DND-41 (cell line): ENCODE measurements at places on chromosomes 1 and 21.

DNA sequence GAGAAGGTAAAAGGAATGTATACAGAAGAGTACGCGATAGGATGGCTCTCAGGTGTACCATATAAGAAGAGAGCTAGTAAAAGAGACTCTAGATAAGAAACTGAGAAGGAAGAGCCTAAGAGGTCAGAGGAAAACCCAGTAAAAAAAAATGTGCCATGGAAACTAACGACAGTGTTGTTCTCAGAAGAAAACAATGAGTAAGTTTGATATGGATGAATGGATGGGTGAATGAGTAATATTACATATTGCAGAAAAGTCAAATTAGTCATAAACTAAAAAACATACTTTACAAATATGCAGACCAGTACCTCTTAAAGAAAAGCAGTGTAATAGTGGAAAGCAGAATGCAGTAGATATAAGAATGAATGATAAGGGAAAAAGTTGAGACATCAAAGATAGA, 316.2 kb downstream of the HMCN1 start:
- DNase-seq = no peak

DNA sequence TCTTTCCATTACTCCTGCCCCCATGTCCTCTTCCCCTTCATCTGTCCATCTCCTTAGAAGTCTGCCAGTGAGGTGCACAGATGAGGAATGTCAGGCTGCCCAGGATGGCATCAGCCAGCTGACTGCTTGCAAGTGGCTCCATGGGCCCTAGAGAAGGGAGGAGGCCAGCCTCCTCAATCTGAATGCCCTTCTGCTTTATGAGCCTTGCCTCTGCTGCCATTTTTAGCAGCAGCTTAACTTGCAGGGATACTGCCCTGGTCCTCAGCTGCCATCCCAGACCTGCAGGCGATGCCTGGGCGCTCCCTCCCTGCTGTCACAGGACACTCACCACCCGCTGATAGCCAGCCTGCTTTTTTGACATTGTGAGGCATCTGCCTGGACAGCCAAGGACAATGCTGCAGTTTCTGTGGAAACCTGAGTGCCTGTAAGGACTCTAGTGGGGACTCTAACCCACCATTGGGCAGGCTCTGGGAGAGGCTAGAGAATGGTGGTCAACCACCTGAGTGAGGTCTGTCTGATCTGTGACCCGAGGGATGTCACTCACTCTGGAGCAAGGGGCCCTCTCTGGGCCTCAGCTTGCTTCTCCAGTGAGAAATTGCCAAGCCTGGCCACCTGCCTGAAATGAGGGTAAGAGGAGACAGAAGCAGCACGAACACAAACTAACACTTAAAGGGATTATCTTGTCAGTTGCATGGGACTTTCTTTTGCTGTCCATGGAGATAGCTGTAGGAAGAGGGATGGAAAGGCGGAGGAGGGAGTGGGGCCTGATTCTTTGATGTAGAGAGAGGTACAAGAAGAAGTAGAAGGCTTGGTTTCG, 185.0 kb downstream of the MIS18A start:
- DNase-seq = no peak

GRCh38 chr1:153505576-153505975, 30.2 kb downstream of the S100A6 start:
- DNase-seq = no peak

DNA sequence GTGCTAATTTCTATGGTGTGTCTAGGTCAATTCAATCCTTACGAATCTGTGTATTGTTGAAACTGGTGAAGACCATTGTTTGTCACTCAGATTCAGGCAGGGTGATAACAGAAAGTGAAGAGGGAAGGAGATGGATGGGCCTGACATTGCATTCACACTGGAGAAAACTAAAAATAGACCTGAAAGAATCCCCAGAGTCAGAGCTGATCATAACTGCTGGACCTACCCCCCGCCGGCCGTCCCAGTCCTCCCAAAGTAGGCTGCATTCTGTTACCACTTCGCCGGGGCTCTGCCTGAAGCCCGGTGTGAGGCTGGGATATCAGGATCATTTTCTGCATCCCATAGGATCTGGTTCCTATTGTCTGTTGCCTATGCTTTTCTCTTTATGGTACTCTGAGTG, 121.1 kb downstream of the NUF2 start:
- DNase-seq = no peak

DNA sequence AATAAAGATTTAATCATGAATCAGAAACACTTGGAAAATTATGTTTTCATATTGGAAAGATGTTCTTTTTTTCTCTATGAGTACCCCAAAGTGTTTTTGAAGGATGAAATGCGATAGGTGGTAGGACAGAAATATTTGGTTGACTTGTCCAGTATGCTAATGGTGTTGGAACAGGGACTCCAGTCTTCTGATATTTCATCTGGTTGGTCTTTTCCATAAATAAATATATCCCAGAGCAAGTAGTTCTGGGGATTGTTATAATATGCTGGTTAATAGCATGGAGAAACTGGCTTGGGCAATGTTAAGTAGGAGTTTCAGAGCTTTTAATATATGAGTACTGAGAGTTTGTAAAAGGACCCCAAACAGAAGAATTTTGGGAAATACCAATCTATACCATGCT, 8.7 kb downstream of the PGM1 start:
- no peak for DNase-seq

GRCh38 chr21:45432575-45433255, 27.8 kb downstream of the COL18A1 start:
- no peak for DNase-seq

DNA sequence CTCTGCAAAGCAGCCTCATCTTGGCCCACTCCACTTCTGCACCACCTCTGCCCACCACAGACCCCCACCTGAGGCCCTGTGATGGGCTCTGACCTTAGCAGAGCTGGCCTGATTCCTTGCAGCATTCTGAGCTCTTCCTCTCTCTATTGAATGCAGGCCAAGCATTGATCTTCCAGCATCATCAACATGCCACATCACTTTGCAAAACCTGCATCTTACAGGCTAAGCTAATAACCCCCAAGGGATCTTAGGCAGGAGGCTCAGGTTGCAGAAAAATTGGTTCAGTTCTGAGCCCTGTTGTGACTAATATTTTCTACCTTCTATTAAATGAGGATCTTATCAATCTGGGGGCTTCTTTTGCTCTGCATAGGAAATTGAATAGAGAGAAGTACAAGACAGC, 78.7 kb downstream of the ATP1A1 start:
- DNase-seq = no peak

GRCh38 chr1:22814176-22815042, 103.8 kb downstream of the EPHB2 start:
- DNase-seq = no peak

DNA sequence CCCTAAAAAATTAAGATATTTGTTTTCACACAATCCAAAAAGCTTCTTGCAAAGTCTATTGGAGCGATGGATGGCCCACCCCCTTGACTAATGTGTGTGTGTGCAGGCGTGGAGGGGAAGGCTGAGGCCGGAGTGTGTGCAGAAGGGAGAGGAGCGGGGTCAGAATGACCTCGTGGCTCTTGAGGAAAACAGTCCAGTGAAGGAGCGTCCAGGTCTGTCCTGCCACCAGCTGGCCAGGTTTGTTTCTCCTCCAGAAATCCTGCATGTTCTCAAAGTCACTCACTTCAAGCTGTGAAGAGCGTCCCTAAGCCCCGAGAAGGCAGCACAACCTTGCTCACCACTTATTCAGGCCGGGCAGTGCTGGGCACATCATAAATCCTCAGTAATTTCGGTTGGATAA, 69.5 kb upstream of the SSX2IP start:
- no peak for DNase-seq

GRCh38 chr1:12461754-12462153, 156.3 kb downstream of the DHRS3 start:
- DNase-seq = no peak

GRCh38 chr1:96362623-96363022, 359.0 kb upstream of the PTBP2 start:
- no peak for DNase-seq

GRCh38 chr1:53088616-53089300, 26.7 kb downstream of the PODN start:
- DNase-seq = no peak

DNA sequence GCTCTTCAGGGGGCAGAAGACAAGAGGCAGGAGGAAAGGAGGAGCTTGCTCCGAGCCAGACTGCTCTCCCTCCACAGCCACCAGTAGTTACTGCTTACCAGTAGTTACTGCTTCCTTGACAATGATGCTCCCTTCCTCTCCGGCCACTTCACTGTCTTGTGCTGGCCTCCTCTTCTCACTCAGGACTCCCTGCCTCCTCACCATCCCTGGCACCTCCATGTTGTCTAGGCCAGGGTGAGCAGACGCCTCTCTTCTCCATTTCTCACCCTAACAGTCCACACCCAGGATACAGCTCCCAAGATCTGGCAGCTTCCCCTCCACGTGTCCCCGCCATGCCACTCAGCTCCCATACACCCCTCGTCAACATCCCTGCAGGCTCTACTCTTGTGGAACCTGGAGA, 82.4 kb upstream of the TLR5 start:
- DNase-seq = no peak

DNA sequence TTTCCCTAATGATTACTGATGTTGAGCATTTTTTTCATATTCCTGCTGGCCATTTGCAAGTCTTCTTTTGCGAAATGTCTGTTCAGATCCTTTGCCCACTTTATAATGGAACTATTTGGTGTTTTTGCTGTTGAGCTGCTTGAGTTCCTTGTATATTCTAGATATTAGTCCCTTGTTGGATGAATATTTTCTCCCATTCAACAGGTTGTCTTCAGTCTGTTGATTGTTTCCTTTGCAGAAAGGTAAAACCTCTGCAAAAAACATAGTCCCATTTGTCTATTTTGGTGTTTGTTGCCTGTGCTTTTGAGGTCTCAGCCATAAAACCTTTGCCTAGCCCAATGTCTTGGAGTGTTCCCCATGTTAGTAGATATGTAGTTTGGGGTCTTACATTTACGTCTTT, 78.0 kb upstream of the GUCA2B start:
- no peak for DNase-seq

- DNase-seq = no peak
These were observed 313.1 kb downstream of the SIPA1L2 start for GRCh38 chr1:232316864-232317263.

GRCh38 chr1:161989108-161989507, 34.6 kb downstream of the OLFML2B start:
- DNase-seq = no peak

GRCh38 chr1:59232216-59232615, 64.7 kb upstream of the FGGY start:
- DNase-seq = no peak

GRCh38 chr1:168321945-168322344, 41.3 kb downstream of the TBX19 start:
- DNase-seq = no peak

DNA sequence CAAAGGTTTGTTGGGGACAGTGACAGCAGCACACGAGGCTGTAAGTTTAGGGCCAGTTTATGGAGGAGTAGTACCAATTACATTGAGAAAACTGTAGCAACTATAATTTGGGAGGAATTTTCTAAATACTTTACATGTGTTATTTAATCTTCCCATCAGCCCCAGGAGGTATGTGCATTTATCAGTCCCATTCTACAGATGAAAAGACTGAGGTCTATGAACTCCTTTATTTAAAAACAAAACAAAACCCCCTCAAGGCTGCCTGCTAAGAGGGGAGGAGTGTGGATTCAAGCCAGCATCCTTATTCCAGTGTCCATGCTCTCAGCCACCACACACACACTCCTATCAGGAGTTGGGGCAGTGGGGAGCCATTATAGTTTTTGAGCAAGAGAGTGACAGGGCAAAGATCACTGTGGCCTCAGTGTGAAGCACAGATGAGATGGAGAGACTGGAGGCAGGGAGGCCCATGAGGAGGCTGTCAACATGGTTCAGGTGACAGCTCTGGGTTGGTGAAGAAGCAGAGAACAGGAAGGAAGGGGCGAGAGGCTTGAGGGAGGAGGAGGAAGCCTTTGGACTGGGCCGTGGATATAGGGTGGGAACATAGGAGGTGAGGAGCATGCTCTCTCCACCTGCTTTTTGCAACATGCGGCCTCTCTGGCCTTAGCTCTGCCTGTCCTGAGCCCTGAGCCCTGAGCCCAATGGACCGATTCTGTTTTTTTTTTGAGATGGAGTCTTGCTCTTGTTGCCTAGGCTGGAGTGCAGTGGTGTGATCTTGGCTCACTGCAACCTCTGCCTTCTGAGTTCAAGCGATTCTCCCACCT, 9.7 kb downstream of the TNFRSF1B start:
- DNase-seq = no peak

DNA sequence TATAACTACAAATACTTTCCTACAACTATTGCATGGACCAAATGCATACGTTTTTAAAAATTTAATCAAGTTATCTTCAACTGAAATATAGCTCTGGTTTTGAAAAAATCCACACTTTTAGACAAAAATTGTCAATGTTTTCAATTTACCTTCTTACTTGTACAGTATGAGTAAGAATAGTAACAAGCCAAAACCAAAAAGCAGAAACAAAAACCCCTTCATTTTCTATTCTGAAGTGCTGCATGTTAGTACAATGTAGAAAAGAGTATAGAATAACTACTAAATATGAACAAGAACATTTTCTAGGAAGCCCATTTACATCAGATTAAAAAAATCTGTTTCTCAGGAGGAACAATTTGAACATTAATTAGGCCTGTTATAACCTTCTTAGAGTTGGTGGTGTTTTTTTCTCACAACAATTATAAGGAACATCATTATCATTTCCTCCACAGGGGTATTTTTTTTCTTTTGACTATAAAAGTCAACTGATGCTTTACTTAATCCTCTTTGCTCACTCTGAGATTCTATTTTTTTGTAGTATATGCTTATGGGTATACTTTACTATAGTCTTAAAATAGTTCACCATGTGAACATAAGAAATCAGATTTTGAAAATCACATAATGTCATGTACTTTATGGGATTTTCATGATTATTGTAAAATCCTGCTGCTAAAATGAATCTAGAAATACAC, 475.4 kb downstream of the PTBP2 start:
- DNase-seq = no peak

DNA sequence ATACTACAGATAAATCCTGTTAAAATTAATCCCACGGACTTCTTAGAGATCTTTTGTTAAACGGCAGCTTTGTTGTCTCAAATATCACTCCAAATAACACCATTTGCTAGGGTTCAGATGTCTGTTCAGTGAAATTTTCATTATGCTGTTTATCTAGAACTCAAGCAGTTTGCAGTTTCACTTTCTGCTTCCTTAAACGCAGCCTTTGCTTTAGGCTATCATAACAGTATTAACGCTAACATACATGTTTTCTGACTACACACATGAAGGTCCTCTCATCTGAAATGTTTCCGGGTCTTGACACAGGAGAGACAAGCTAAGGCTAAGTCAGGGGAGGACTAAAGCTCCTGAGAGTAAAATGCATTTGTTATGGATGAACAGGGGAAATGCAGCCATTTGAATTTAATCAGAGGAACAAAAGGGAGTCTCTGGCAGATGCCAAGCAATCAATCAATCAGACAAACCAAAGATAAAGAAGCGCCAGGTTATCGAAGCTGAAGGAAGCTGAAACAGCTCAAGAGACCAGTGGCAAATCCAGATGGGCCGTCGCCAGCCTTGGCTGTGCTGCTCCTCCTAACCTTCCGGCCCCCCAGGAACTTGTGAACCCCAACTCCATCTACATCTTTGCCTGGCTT, 16.9 kb downstream of the CCSAP start:
- DNase-seq = no peak

GRCh38 chr1:147177611-147178380, 5.5 kb upstream of the PRKAB2 start:
- DNase-seq = no peak

- no peak for DNase-seq
These were observed 179.1 kb upstream of the BEND5 start for GRCh38 chr1:48955774-48956173.

- DNase-seq = no peak
These were observed 13.7 kb downstream of the PIK3CD start for GRCh38 chr1:9665193-9665592.
